Progenitor cell of endocrine pancreas (in vitro differentiated cells): ENCODE measurements at places on chromosomes 2 and 18. TPM values are rescaled to one million over a fixed set of nuclear protein-coding genes. Genes with fewer than 3 reads are reported as not detected.
A peak's percentile ranks its signal among the peaks of the same experiment; 100 is the strongest.

GRCh38 chr18:76821875-76822505 lies 367 bp upstream of the ZNF236 start:
- peaks cover 23% of the 10 kb centered on the region for H3K4me1 ChIP-seq
- peak overlapping the region; percentile 97 for H3K27ac ChIP-seq
- H3K36me3 ChIP-seq, result peaks cover 8% of the 10 kb centered on the region
- DNase-seq, result peak; percentile 28
- peak overlapping the region; percentile 91 for H3K4me3 ChIP-seq
- no peaks in the 10 kb centered on the region for H3K27me3 ChIP-seq

DNA sequence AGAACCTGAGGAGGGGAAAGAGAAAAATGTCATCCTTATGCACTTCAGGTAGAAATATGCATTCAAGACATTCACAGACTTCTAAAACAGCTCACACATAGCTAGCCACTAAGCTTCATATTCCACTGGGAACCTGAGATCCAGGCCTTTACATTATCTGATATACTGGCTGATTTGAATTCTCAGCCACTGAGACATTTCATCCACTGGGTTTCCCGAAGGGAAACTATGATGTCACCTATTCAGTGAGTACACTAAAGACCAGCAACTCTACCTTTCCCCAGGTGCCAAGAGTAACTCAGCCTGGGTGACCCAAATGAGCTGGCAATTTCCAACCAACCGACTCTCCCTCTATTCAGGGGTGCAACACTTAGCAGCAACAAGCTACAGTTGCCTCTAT lies 21.7 kb upstream of the SP100 start:
- H3K27me3 ChIP-seq, result peaks cover 2% of the 10 kb centered on the region
- H3K36me3 ChIP-seq, result no peaks in the 10 kb centered on the region
- no peak overlapping the region for H3K27ac ChIP-seq
- peaks cover 4% of the 10 kb centered on the region for H3K4me1 ChIP-seq

GRCh38 chr2:219441451-219442255 lies 7.0 kb downstream of the SPEG start:
- peaks cover 52% of the 10 kb centered on the region for H3K27me3 ChIP-seq
- no peaks in the 10 kb centered on the region for H3K36me3 ChIP-seq
- H3K4me3 ChIP-seq, result peak overlapping the region; percentile 80
- DNase-seq, result no peak
- peak overlapping the region; percentile 79 for H3K27ac ChIP-seq

DNA sequence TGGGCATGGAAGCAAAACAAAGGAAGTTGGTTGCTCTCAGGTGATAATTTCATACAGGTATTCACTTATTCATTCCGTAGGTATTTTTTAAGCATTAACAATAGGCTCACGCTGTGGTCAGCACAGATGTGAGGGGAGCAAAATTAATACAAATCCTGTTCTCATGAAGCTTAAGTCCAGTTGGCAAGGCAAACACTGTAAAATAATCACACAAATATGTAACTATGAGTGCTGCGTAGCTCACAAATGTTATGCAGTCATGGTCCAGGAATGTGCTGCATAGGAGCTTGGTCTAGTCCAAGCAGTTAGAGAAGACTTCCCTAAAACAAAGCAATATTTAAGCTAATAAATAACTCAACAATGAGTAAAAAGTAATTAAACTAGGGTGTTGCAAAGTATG lies 23.9 kb downstream of the SP5 start:
- H3K27me3 ChIP-seq, result no peaks in the 10 kb centered on the region
- H3K4me3 ChIP-seq, result no peak overlapping the region
- no peak for DNase-seq
- H3K4me1 ChIP-seq, result no peaks in the 10 kb centered on the region
- H3K27ac ChIP-seq, result no peak overlapping the region

- peaks cover 3% of the 10 kb centered on the region for H3K4me1 ChIP-seq
- peaks cover 40% of the 10 kb centered on the region for H3K27me3 ChIP-seq
- no peak overlapping the region for H3K27ac ChIP-seq
- H3K36me3 ChIP-seq, result no peaks in the 10 kb centered on the region
- DNase-seq, result no peak
These were observed 27.0 kb upstream of the CCDC93 start for GRCh38 chr2:118040891-118041290.

- H3K27ac ChIP-seq, result no peak overlapping the region
- no peak overlapping the region for H3K4me3 ChIP-seq
- no peaks in the 10 kb centered on the region for H3K27me3 ChIP-seq
- peaks cover 2% of the 10 kb centered on the region for H3K4me1 ChIP-seq
These were observed 109.9 kb upstream of the CRIM1 start for GRCh38 chr2:36245651-36246050.

DNA sequence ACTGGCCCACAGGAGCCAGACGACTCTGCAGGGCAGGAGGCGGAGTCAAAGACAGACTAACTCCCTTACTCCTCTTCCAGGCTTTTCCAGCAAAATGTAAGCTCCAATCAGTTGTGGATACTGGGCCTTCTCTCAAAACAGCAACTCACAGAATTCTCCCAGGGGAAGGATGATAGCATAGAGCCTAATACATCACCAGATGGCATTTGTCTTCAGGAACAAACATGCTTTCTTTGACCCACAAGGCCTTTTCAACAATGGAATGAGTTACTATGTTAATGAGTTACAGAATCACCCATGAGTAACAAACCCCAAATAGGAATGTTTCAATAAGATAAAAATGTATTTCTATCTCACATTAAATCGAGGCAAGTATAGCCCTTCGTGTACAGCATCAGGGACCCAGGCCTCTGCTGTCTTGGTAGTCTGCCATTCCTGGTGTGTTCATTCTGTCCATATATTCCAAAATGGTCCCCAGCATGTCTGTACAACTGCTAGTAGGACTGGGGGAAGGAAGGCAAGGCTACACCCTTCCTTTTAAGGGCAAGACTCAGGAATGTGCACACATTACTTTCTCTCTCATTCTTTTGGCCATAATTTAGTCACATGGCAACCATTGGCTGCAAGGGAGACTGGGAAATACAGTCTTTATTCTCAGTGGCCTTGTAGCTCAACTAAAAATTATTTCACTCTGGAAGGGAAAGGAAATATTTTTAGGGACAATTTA lies 76.4 kb downstream of the BOD1L2 start:
- peak overlapping the region; percentile 90 for H3K27ac ChIP-seq
- H3K27me3 ChIP-seq, result no peaks in the 10 kb centered on the region
- no peak for DNase-seq

The CTNNA2 gene
- total RNA-seq, result 8.5 and 10.2 TPM in 2 replicates

The MATN3 gene
- 2.5 and 3.1 TPM in 2 replicates for total RNA-seq

The ABCG8 gene
- not detected in 2 replicates for total RNA-seq

The ANKAR gene
- total RNA-seq, result 9.0 and 10.3 TPM in 2 replicates
